ENCODE measurements at places on chromosomes 12 and 14.

DNA sequence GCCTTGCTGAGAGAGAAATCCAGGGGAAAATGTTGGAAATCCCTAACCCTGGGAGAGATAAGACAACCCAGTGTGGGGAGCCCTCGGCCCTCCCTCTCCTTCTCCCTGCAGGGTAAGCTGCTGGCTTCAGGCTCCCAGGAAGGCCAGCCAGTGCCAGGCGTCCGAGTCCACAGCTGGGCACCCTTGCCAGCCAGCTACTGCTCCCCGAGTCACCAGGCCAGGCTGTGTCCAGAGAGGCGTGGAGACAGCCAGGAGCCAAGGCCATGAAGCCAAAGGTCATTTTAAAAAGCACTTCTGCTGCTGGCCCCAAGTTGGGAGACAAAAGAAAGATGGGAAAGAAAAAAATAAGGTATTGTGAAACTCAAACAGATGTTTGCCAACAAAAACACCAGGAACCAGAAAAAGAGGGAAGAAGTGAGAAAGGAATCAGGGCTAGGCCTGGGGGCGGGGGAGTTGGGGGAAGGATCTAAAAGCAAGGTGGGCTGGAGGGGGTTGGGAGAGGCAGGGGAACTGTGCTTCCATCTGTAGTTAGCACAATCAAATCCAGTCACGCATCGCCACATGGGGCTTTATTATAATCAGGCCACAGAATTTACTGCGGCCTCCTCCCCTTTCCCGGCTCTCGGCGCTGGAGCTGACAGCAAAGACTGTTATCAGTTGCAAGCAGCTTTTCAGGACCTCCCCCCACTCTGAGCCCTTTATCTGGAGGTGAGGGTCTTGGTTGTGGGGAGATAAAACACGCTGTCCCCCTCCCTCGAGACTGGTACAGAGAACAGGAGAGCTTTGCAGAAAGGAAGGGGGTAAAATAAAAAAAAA is 33.5 kb downstream of the RBM19 start:
- no peak for DNase-seq

DNA sequence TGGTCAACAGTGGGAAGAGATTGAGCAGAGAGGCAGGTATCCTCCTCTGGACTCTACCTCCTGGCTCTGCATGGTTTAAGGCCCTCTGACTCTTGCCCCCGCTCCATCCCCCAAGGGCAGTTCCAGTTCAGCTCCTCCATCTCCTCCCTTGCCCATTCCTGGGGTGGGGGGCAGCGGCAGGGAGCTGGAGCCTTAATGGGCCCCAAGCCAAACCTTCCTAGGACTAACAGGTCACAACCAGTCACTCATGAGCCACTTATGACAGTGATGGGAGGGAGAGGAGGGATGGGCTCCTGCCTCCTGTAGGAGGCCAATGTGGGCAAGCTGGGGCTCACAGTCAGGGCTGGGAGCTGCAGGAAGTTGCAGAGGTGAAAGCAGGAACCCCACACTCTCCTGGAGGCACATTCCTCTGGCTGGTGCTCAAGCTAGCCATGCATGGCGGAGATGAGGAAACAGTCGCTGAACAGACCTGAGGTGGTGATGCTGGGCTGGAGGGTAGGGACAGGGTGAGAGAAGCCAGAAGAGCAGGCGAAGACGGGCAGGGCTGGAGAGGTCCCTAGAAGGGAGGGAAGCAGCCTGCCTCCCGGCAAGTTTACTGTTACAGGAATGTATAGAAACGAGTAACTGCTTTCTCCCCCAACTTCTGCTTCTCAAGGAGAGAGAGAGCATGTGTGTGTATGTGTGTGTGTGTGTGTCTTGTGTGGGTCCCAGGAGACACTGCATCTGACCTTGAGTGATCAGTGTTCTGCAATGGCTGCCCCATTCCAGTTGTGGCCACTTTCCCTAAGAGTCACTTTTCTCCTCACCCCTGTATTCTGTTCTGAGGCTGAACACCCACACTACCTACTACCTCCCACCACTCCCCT is 5.0 kb upstream of the RAPGEF3 start:
- DNase-seq: no peak

GRCh38 chr12:52942901-52943181 is 6.1 kb upstream of the KRT18 start:
- no peak for DNase-seq

DNA sequence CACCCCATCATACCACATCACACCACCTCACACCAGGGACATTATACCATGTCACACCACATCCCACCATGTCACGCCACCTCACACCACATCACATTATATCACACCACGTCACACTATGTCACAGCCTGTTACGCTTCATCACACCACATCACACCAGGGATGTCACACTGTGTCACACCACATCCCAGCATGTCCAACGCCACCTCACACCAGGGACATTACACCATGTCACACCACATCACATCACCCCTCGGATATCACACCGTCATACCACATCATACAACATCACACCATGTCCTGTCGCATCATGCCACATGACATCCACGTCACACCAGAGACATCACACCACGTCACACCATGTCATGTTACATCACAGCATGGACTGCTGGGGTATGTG is 235.5 kb downstream of the TMEM121 start:
- DNase-seq: no peak

- DNase-seq: no peak
Observed at GRCh38 chr14:68210729-68211299, 391.2 kb downstream of the RAD51B start.

GRCh38 chr12:118098911-118099671 is 4.7 kb downstream of the VSIG10 start:
- DNase-seq: no peak

DNA sequence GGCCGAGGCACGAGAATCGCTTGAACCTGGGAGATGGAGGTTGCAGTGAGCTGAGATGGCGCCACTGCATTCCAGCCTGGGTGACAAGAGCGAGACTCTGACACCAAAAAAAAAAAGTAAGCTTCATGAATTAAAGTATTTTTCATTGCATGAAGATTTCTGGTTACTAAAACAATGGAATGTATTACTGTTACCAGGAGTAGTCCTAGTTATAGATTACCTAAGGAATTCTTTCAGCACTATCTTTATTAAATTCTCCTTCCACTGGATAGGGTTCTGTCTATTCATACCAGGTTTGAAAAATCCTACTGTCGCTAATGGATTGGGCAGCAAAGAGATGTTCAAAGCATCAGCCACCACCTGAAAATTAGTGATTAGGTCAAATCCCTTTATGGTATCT is 12.4 kb downstream of the ETFRF1 start:
- no peak for DNase-seq

DNA sequence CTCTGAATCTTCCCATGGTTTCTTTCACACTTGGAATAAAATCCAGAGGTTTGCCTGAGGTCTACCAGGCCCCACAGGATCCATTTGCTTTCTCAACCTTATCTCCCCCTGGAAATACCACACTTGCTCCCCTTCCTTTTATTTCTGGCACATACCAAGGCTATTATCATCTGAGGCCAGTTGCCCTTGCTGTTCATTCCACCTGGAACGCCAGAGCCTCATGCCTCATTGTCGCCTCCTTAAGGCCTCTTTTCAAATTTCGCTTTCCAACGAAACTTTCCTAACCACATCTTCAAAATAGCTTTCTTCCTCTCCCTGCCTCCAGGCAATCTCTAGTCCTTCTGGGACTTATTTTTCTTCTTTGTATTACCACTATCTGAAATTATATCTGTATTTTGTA is 11.2 kb upstream of the LRIG3 start:
- DNase-seq: no peak

DNA sequence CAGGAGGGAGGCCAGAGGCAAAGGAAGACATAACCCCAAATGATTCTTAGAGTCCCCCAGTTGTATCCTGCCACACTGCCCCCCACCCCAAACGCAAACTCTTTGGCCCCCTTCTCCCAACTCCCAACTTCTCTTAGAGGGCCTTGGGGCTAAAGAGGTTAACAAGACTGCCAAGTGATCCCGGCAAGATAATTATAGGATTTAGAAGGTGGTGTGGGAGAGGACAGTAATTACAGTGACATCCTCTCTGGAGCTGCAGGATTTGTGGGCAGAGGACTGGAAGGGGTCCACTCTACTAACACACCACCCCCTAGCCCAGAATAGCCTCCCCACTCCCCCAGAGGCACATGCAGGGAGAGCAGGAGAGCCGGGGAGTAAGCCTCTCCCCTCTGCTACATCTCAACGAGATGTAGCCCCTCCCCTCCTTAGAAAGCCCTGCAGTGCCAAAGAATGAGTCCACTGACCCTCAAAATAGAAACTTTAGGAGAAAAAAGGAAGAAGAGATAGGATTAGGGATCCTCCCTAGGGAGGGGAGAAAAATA is 5.3 kb upstream of the GDF11 start:
- no peak for DNase-seq

DNA sequence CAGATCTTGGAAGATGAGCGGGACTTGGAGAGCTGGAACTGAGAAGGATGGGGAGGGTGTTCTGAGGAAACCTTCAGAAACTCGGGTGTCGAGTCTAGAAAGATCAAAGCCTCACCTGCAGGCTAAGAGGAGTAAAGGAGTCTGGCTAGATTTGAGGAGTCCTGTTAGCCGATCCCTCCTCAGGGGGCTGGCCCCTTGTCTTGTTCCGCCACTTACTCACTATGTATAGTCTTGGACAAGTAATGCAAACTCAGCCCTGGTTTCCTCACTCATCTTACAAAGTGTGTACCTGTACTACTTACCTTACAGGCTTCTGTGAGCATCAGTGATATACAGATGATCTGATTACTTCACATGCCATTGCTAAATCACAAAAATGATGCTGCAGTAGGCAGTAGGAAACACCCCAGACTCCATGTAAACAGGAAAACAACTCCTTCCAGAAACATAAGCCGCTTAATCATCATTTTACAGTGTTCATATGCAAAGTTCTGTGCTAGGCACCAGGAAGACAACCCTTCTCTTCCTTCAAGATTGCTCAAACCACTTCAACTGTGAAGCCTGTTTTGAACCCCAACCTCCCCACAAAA is 2.0 kb upstream of the SPTLC2 start:
- DNase-seq: no peak

DNA sequence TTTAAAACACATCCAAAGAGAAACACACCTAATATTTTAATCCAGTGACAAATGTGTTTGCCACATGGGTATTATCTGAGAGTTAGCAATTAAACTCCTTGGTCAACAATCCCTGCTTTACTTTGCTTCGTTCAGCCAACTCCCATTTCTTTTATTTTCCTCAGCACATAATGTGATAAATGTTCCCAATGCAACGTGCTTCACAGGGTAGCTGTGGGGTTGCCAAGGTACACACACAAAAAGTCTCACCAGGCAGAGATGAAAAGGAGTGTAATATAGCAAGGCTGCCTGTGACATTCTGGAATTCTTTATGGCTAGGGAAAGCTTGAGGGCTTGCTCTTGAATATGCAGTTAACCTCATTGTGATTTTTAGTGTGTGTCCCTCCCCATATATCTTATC is 208.0 kb upstream of the DIO2 start:
- DNase-seq: no peak

DNA sequence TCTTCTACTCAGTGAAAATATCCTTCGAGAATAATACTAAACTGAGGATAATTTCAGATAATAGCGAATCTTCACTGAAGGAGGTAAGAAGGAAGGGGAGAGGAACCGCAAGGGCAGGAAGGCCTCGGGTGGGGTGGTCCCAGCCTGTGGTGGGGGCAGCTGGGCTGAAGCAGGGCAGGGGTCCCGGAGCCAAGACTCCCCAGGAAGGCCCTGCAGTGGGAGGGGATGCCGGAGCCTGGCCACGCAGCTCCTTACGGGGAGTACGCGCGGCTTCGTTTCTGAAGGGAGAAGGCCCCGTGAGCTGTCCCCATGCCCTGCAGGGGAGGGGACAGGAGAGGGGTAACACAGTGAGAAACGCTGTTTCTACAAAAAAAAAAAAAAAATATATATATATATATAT is 21.2 kb downstream of the STX2 start:
- no peak for DNase-seq

DNA sequence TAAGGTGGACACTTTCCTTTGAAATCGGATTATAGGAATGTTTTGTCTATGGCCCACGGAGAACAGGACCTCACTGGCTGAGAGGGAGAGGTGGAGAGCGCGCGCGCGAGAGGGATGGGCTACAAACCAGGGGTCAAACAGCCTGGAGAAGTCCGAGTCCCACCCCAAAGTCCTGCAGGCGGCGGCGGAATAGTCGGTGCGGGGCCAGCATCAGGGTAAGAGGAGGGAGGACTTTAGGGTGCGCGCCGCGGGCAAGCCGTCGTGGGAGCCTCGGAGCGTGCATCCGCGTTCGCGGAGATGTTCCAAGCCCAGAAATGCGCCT is 3.3 kb upstream of the HOXC8 start:
- no peak for DNase-seq

GRCh38 chr12:122834104-122834920 is 945 bp upstream of the HIP1R start:
- no peak for DNase-seq

DNA sequence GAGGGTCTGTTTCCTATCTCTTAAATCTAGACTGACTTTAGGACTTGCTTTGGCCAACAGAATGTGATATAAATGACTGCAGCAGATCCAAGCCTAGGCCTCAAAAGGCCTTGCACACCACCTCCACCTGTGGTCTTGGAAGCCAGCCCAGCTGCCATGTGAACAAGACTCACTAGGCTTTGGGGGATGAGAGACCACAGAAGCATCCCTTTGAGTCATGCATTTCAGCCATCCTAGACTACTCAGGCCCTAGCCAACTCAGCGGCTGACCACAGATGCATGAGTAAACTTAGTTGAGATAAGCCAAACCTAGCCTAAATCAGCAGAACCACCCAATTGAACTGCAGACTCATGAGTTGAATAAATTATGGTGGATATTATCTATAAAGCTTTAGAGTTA is 87.7 kb downstream of the KCNH5 start:
- DNase-seq: no peak

- no peak for DNase-seq
Observed at GRCh38 chr14:70886421-70887206, 20.6 kb upstream of the PCNX1 start.

GRCh38 chr12:130049666-130050065 is 112.6 kb upstream of the FZD10 start:
- no peak for DNase-seq

- DNase-seq: no peak
Observed at GRCh38 chr14:23357261-23357660, 4.6 kb upstream of the SLC22A17 start.

DNA sequence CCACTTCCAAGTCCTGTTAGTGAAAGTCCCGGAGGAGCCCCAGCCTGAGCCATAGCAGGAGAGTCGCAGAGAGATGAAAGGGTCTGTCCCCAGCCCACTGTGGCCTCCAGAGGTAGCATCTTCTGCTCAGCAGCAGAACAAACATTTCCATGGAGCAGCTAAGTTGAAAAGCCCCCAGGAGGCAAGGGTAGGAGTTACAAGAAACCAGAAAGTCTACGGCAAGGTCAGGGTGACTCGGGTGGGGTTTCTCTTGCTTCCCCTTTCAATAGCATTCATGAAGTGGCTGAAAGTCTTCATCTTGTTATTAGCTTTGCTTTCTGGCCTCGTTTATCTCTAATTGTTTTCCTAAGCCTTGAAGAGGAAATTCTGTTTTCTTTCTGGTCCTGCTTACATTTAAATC is 151.2 kb upstream of the DIO3 start:
- DNase-seq: no peak

DNA sequence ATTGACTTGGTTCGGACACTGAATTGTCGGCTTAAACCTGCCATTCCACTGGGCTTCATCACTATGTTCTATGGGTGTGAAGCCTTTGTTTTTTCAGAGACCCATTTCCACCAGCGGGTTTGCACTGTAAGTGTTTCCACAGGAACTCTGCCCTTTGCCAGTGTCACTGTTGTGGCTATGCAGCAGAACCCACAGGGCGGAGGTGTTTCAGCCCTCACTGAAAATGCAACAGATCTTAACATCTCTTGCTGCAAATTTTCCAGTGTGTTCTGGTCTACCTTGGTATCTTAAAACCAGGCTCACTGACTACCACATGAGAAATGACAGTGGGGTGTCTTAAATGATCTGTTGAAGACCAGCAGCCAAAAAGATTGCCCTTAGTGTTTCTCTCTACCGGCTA is 21.1 kb downstream of the PRKCH start:
- DNase-seq: no peak

Measured in thoracic aorta (tissue), 2 donors.